ENCODE measurements at places on chromosomes 16 and 17.

DNA sequence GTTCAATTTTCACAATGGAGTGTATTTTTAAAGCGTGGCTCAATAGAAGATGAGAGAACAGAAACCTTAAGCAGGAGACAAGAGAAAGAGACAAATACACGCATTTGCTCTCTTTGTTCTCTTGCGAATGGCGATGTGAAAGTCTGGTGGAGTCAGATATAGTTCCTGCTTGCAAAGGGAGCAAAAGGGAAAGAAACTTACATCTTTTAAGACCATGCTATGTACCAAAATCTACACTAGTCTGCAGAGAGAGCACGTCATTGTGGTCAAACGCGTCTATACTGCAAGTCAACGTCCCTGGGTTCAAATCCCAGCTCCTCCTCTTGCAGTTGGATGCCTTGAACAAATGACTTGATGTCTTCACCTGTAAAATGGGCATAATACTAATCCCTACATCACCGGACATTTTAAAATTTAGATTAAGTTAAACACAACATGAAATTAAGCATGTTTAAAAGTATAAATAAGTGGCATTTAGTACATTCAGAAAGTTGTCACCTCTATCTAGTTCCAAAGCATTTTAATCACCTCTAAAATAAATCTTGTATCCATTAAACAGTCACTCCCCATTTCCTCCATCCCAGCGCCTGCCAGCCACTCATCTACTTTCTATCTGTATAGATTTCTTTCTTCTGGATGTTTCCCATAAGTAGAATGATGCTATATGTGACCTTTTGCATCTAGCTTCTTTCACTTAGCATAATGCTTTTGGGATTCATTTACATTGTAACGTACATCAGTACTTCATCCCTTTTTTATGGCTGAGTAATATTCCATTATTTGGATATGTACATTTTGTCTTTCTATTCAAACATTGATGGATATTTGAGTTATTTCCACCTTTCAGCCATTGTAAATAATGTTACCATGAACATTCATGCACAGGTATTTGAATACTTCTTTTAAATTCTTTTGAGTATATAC is 406.9 kb downstream of the TMEM114 start:
- no peak for DNase-seq

- no peak for DNase-seq
These were observed 1.3 kb downstream of the METTL23 start for GRCh38 chr17:76727745-76728456.

DNA sequence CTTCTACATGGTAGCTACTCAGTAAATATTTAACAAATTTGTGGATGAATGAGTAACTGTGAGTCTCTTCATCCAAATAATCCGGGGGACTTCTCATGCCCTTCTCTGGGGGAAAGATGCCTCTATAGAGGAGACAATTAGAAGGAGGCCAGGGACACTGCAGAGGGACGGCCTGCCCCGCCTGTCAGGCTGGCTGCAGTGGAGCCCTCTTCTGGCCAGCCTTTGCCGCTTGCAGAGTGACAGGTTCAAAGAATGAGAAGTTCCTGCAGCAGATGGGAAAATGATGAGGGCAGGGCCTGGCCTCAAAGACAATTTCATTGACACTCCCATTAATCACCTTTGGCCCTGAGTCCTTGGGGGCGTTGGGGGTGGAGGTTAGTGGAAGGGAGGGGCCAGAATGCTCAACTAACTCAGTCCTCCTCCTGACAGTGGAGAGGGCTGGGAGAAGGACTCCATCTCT is 339.0 kb downstream of the MAF start:
- no peak for DNase-seq

- DNase-seq, result no peak
These were observed 1.1 kb upstream of the HAPSTR1 start for GRCh38 chr16:9090101-9090959.

DNA sequence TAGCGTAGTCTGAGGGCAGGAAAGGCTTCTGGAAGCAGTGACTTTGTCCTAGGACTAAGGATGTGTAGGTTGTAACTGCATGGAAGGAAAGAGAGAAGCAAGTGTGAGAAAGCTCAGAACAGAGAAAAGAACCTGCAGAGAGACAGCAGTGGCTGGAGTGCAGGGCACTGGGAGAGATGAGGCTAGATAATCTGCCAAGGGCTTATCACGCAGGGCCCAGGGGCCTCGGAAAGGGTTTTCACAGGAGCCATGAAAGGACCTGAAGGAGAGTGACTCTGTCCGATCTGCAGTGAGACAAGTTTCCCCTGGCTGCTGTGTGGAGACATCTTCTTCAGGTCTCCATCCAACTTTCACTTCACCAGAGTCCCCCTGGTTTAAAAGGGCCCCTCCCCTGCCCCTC is 7.1 kb upstream of the SRCAP start:
- no peak for DNase-seq

DNA sequence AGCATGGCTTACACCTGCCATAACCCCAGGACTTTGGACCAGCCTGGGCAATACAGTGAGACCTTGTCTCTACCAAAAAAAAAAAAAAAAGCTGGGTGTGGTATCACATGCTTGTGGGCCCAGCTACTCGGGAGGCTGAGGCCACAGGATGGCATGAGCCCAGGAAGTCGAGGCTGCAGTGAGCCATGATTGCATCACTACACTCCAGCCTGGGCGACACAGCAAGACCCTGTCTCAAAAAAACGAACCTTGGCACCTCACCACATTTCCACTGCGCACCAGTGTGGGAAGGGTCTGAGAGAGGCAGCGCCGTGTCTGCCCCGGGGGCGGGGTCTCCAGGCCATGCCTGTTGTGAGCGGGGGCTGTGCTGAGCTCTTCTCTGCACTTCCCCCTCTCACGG is 6.3 kb downstream of the ACSF3 start:
- DNase-seq, result no peak

DNA sequence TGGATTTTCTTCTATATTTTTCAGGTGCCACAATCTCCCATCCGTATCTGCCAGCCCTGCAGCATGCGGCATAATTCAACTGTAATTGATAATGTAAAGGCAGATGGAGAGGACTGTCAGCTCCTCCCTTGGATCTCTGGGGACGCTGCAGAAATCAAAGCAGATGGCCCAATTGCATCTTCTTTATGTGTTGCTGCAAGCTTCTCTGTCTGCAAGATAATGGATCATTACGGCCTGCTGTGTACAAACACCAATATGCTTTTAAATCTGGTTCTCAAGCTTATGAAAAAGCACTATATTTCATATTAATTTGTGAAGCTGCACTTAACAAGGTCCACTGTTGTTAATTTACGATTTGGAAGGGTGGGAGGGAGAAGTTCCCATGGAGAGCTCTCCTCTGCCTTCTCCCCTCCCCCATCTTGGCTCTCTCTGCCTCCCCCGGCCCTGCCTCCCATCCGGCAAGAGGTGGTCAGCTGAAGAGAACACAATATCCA is 607.5 kb downstream of the TOX3 start:
- DNase-seq, result no peak

- no peak for DNase-seq
These were observed 55.4 kb upstream of the ENDOV start for GRCh38 chr17:80359422-80360110.

DNA sequence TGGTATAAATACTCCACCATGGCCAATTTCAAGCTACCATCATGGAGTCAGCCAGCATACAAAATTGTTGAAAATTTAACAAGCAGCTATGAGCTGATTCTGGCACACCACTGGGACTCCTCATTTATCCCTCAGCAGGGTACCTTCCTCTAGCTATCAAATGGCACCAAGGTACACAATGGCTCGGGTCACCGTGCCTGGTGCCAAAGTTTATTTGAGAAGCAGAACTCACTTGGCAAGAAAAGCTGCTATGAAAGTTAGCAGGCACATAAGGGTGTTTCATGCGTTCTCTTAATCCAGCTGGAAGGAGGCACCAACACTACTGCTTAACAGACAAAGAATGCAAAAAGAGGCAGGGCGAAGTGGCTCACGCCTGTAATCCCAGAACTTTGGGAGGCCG is 51.6 kb downstream of the IKZF3 start:
- DNase-seq, result no peak

GRCh38 chr17:41352597-41353366 is 2.2 kb upstream of the KRT33A start:
- DNase-seq, result no peak

GRCh38 chr17:32492264-32492589 is 5.4 kb downstream of the CDK5R1 start:
- no peak for DNase-seq

DNA sequence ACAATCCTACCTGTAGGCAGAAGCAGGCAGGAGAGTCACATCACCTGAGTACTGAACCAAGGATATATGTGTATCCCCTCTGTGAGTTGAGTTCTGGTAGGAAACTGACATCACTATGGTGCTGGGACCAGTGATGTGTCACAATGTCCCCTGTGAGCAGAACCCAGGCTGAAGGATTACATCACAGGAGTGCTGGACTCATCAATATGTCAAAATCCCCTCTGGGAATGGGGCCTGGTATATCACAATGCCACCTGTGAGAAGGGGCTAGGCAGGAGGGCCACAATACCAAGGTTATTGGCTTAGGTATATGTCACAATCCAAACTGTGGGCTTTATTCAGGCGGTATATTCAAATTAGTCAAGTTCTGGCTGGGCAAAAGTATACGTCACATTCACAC is 2098.3 kb downstream of the TP53TG3F start:
- DNase-seq, result no peak

DNA sequence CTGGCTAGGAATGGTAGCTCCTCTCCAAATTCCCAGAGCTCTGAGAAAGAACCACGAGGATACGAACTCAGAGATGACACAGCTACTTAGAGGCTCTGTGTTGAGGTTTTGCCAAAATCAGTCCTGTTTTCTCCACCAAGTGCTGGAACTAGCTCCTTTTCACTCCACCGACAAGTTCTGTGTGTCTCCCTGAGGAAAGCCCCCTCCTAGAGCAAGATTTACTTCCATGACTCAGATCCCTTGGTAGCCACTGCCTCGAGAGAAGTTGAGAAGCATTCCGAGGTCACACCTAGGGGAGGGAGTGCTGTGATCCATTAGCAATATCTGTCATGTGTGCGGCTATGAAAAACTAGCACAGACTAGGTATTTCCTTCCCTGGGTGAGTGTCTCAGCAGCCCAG is 30.6 kb downstream of the IL21R start:
- no peak for DNase-seq

DNA sequence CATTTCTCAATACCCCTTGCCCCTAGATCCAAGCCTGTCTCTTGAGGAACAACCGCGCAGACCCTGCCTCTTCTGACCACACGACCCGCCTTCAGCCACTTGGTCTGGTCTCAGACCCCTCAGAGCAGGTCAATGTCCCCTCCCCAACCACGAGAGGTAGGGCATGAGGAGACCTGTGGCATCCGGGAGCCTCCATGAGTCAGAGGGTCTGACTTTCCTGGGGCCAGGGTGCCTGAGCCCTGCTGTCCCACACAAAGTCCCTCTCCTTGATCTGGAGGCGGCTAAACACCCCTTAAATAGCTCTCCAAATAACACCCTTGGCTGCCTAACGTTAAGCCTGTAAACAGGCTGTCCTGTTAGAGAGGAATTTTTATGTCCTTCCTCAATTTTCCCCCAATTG is 5.1 kb downstream of the CARMIL2 start:
- no peak for DNase-seq

GRCh38 chr16:19595043-19595767 is 39.7 kb downstream of the VPS35L start:
- no peak for DNase-seq

DNA sequence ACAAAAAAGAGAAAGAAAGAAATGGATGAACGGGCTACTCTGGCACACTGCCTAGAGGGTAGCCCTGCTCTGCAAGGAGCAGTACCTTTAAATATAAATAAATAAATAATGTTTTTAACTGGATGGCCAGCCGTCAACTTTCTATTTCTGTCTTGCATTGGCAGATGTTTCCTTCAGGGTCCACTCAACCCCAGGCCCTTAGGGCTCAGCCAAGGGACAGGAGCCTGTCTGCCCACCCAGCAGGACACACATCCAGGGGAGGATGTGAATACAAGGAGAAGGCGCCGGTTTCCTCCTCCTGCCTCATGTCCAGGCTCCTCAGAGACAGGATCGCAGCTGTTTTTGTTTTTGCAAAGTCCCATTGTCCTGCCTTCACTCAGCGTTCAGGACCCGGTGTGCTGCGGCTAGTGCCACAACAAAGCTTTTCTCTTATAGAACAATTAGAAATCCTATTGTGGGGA is 22.6 kb downstream of the TTYH2 start:
- DNase-seq, result no peak

DNA sequence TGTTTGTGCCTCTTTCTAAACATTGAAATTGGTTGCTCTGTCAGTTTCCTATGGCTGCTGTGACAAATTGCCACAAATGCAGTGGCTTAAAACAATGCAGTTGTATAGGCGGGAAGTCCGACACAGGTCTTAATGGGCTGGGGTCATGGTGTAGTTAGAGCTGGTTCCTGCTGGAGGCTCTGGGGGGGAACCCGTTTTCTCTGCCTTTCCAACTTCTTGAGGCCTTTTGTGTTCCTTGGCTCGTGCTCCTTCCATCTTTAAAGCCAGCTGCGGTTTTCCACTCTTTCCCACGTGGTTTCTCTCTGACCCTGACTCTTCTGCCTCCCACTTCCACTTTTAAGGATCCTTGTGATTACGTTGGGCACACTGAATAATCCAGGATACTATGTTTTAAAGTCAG is 12.5 kb downstream of the EPN2 start:
- DNase-seq, result no peak

DNA sequence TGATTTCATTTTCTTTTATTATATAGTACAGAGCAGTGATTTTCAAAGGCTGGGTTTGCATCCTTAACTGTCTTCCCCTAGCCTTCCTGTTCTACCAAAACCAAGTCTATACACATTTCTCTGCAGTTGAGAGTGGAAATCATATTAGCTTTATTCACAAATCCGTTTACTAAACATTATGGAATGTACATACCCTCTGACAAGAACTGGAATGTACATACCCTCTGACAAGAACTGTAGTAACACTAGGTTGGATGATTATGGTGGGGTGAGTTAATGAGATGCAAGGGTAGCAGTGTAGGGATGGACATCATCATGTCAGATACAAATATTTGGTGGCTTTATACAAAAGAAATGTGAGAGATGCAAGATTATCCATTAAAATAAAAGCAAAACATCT is 154.8 kb downstream of the CYB561 start:
- no peak for DNase-seq

- no peak for DNase-seq
These were observed 301.2 kb downstream of the SEC14L1 start for GRCh38 chr17:77441940-77442339.

DNA sequence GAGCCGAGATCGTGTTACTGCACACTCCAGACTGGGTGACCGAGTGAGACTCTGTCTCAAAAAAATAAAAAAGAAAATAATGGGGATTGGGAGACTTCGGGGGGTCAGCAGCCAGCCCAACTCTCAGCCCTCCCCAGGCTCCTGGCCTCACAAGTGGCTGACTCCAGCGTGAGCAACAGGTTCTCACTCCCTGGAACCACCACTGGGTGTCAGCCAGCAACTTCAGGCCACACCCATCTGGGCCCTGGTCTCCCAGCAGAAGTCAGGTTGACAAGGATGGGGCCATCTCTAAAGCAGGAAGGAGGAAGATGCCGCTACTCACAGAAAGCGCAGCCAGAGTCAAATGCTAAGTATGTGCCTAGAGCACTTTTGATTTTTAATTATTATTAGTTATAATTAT is 139.4 kb downstream of the C16orf78 start:
- no peak for DNase-seq
